ENCODE measurements at places on chromosomes 12 and 14.
A peak's percentile ranks its signal among the peaks of the same experiment; 100 is the strongest.

GRCh38 chr14:88683119-88683518, 109.6 kb downstream of the EML5 start:
- DNase-seq, result no peak

DNA sequence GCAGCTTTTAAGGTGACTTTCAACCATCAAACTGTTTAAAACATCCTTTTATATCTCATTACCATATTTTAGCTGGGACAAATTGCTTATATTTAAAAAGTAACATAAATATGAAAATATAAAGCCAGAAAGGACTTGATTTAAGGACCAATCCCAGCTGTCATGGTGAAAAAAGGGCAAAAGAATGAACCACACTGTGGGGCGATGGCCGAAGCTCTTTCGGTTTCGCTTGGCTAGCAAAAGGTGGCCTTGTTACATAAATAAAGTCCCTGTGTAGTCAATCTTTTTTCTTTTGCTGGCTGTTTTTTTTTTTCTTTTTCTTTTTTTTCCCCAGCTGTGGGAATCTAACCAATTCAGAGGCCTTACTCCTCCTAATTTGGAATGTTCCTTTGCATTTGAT, 50.9 kb downstream of the FBXO33 start:
- no peak for DNase-seq

GRCh38 chr12:104578453-104578852, 121.7 kb downstream of the CHST11 start:
- no peak for DNase-seq

- no peak for DNase-seq
Observed at GRCh38 chr12:3871356-3871755, 1.8 kb downstream of the PARP11 start.

- DNase-seq, result no peak
Observed at GRCh38 chr12:220946-221550, 7.1 kb upstream of the SLC6A12 start.

DNA sequence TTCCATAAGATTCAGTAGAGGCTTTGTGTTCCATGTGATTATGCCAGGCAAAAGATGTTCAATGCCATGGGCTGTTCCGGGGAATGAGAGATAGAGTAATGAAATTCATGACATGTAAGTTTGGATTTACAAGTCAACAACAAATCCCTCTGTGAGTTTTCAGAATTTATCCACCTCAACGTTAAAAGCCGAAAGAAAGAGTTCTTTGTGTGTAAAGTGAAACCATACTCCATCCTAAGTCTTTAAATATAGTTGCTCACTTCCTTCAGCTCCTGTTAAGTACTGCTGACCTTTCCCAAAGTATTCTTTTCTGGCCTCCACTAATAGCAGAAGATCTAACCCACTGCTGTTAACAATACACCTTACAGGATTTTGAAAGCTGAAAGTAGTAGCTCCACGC, 190.0 kb downstream of the TMX1 start:
- DNase-seq, result no peak

- no peak for DNase-seq
Observed at GRCh38 chr12:54220567-54220966, 31.8 kb upstream of the SMUG1 start.

DNA sequence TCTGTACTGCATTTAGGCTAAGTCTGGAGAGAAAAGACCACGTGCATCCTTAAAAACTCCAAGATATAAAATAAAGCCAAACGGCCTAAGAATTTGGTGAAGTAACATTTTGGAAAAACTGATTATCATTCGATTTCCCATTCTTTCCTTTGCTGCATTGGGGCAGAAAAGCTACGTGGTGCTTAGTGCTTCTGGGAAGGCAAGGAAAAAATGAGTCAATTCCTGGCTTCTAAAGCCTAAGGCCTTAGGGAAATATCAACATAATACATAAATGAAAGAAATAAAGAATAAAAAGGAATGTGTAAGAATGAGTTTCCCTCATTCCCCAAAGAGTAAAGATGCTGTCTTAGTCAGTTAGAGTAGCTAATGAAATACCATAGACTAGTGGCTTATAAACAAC, 520.5 kb downstream of the GLT1D1 start:
- DNase-seq, result no peak

GRCh38 chr12:108317308-108318234, 21.5 kb downstream of the CMKLR1 start:
- no peak for DNase-seq

DNA sequence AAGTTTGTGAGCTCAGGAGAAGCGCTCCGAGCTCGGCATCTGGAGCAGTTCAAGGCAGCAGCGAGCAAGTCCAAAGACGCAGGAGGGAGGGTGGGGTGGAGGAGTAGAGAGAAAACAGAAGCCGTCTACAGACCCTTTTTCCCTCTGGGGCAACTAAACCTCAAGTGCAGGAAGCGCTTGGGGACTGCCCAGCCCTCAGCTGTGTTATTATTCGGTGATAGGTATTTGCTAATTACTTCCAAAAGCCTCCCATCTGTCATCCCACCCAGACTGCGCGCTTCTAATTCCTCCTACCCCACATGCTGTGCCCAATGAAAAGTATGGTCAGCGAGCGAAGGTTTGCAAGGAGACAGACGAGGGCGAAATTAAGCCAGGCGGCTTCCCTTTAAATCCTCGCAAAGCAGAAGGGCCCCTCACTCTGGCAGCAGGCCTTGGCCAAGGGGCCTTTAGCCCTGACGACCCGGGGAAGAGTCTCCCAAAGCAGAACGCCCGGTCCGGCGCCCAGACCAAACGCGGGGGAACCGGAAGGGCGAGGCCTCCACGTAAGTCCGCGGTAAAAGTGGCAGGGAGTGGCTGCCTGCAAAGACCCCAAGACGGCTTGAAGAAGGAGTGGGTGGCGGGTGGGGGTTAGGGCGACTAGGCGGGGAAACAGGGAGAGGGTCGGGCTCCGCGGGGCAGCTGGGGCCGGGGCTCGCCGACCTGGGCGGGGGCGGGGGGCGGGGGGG, 507 bp upstream of the CD9 start:
- peak; percentile 38 for DNase-seq

GRCh38 chr12:117294189-117294603, 67.2 kb downstream of the NOS1 start:
- no peak for DNase-seq

- DNase-seq, result no peak
Observed at GRCh38 chr12:111445726-111446581, 40.2 kb downstream of the SH2B3 start.

DNA sequence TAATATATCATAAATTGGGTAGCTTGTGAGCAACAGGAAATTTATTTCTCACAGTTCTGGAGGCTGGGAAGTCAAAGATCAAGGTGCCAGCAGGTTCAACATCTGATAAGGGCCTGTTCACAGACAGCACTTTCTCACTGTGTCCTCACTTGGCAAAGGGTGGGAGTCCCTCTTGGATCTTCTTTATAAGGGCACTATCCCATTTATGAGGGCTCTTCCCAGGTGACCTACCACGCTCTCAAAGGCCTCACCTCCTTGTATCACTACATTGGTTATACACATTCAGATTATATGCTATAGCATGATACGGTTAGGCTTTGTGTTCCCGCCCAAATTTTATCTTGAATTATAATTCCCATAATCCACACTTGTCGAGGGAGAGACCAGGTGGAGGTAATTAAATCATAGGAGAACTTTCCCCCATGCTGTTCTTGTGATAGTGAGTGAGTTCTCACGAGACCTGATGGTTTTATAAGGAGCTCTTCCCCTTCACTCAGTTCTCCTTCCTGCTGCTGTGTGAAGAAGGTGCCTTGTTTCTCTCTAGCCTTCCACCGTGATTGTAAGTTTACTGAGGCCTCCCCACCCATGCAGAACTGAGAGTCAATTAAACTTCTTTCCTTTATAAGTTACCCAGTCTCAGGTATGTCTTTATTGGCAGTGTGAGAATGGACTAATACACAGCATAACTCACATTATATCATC, 19.2 kb upstream of the LRIG3 start:
- no peak for DNase-seq

GRCh38 chr12:103114296-103115055, 157.0 kb downstream of the ASCL1 start:
- DNase-seq, result no peak

Data from progenitor cell of endocrine pancreas (in vitro differentiated cells).